Caco-2 (cell line): ENCODE measurements at places on chromosomes 1 and 21. TPM values are rescaled to one million over a fixed set of nuclear protein-coding genes. Genes with fewer than 3 reads are reported as not detected.

Gene PALMD
- 0.28 TPM in 1 of 2 replicates, not detected in the other for total RNA-seq

Gene OR2L8
- total RNA-seq = not detected in 2 replicates

Gene LCE1E
- total RNA-seq = not detected in 2 replicates

Gene ATP6V1G3
- total RNA-seq = 3.5 and 4.7 TPM in 2 replicates

Gene LIN28A
- total RNA-seq = 5.7 TPM in 2 replicates

DNA sequence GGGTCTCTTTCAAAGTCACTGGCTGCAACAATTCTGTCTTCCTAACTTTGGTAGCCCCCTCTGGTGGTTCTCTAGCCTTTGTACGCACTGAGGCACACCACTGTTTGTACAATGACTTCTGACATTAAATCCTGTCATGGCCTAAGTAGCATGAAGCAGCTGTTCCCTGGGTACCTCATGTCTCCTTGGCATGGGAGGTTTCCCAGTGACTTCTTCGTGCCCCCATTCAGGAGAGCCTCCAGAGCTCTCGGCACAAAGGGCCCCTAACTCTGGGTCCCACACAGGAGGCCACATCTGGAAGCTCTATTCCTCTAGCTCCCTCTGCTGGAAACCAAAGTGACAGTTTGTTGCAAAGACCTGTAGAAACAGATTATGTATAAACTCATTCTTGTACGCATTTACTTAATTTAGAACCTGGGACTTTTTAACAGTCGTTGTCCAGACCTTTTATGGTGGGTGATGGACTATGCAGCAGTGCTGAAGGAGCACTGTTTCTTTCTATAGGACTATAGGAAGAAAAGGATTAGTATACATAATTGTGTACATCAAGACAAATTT lies 13.4 kb downstream of the SWT1 start:
- no peaks in the 10 kb centered on the region for H3K27me3 ChIP-seq
- H3K27ac ChIP-seq = no peak overlapping the region
- DNase-seq = peak; percentile 71
- H3K4me3 ChIP-seq = no peak overlapping the region

DNA sequence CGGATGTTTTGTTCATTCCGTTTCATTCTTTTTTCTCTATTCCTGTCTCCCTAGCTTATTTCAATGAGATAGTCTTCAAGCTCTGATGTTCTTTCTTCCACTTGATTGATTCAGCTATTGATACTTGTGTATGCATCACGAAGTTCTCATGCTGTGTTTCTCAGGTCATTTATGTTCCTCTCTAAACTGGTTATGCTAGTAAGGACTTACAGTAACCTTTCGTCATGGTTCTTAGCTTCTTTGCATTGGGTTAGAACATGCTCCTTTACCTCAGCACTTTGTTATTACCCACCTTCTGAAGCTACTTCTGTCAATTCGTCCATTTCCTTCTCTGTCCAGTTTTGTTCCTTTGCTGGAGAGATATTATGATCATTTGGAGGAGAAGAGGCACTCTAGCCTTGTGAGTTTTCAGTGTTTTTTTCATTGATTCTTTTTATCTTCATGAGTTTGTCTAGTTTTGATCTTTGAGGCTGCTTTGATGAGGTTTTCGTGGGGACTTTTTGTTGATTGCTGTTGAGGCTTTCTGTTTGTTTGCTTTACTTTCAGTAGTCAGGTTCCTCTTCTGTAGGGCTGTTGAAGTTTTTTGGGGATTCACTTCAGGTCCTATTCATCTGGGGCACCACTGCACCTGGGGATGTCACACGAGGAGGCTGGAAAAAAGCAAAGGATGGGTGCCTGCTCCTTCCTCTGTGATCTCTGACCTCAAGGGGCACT lies 496.9 kb upstream of the LRRC7 start:
- H3K4me3 ChIP-seq = no peak overlapping the region
- H3K4me1 ChIP-seq = no peaks in the 10 kb centered on the region; the same call in 1 of the 2 replicates
- no peak overlapping the region for H3K27ac ChIP-seq
- DNase-seq = no peak
- no peaks in the 10 kb centered on the region for H3K36me3 ChIP-seq

DNA sequence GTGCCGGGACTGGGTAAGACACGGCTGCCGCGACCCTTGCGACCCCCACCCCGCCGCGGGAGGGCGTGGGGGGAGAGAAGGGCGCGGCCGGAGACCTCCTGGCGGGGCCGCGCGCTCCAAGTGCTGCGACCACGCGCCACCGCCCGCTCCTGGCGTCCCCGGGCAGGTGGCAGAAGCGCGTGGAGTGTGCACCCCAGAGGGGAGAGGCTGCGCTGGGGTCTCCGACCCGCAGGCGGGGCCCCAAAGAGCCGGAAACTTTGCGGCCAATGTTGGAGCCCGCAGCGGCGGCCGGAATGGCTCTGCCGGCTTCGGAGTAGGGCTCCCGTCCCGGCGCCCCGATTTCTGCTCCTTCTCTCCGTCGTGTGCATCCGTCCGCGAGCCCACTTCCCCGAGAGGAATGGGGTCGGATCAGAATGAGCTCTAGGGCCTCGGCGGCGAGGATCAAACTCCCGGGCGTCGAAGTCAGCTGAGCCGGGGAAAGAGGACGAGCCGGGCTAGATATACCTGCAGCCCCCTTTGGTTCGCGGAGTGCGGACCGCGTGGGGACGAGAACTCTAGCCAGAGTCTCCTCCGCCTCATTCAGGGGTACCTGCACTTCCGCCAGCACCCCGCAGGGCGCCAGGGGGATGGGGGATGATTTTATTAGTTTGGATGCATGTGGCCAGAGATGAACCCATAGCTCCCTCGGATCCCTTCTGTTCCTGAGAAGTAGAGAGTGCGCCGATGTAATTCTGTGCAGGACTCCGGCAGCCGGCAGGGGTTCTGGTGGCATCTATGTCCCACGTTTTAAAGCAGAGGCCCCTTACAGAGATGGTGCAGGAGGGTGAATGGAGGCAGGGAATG lies 751 bp downstream of the STUM start:
- H3K36me3 ChIP-seq = no peaks in the 10 kb centered on the region; the same call in 1 of the 2 replicates
- peak overlapping the region; percentile 40 for H3K4me3 ChIP-seq
- H3K4me1 ChIP-seq = peaks cover 6% of the 10 kb centered on the region

DNA sequence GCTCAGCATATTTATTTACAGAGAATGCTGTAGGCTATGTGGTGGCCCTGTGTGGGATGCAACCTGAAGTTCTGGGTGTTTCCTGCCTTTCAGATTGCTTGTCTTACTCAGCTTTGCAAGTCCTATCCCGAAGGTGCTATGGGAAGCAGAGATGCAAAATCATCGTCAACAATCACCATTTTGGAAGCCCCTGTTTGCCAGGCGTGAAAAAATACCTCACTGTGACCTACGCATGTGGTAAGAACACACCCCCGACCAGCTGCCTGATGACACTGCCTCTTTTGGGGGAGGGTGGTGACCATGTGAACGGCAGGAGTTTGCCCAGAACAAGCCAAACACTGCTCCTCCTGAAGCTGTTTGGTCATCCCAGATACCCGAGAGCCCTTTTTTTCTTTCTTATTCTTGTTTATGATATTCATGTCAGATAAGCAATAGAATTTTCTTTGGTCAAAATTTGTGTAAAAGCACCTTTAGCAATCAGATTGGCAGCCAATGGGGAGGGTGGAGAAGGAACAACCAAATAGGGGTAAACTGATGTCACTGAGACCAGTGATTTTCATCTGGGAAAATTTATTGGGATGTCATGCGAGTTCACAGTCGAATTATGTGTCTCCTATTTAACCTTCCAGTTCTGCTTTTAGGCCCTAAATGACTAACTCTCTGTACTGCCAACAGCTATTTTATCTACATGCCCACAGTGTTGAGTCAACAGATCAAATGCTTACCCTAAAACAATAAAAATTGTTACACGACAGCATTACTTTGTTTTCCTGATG lies 82.6 kb downstream of the EVA1C start:
- no peak overlapping the region for H3K4me3 ChIP-seq
- DNase-seq = no peak
- no peaks in the 10 kb centered on the region for H3K36me3 ChIP-seq

- H3K4me3 ChIP-seq = no peak overlapping the region
- peak; percentile 69 for DNase-seq
- H3K27ac ChIP-seq = no peak overlapping the region
- H3K27me3 ChIP-seq = no peaks in the 10 kb centered on the region
Measured at GRCh38 chr1:110207831-110208230, 2.3 kb upstream of the KCNC4 start.

DNA sequence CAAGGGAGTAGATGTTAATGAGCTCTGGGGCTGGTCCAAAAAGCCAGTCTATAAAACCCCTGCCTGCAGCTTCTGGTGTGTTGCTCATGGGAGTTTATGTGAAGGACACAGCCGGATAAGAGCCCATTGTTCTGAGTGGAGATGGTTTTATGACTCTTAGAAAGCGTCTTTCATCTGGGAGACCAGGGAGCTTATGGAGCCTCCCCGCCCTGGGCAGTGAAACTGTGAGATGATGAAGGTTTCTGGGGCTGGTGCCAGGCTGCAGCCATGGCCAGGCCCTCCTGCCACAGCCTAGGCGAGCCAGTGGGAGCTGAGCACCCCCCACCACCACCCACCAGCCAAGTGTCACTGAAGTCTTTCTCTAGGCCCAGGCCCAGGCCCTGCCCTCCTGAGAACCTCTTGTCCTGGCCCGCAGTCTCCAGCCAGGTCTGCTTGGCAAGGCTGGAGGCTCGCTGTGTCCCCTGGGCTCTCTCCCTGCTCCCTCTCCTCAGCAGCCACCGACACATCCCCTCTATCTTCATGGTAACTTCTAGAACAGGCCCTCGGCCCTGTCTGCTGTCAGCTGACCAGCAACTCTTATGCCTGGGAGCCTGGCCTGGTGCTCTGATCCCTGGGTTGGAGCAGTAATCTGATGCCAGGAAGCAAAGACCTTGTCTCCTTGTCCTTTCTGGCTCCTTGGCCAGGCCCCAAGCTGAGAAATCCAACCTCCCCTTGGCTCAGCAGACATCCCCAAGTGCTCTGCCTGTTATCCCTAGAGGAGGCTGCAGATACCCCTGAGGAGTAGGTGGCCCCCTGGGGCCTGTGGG lies 7.6 kb upstream of the ARHGEF10L start:
- H3K36me3 ChIP-seq = no peaks in the 10 kb centered on the region
- H3K27me3 ChIP-seq = no peaks in the 10 kb centered on the region
- no peak overlapping the region for H3K27ac ChIP-seq
- no peaks in the 10 kb centered on the region for H3K4me1 ChIP-seq
- no peak for DNase-seq
- H3K4me3 ChIP-seq = no peak overlapping the region

GRCh38 chr1:243841507-243841906 lies 8.5 kb downstream of the AKT3 start:
- no peaks in the 10 kb centered on the region for H3K36me3 ChIP-seq
- H3K27me3 ChIP-seq = no peaks in the 10 kb centered on the region
- no peak overlapping the region for H3K4me3 ChIP-seq
- no peak for DNase-seq
